Activated CD4-positive, alpha-beta T cell treated with anti-CD3 and anti-CD28 coated beads for 4 hours (primary cell): ENCODE measurements at places on chromosomes 13 and 19.

DNA sequence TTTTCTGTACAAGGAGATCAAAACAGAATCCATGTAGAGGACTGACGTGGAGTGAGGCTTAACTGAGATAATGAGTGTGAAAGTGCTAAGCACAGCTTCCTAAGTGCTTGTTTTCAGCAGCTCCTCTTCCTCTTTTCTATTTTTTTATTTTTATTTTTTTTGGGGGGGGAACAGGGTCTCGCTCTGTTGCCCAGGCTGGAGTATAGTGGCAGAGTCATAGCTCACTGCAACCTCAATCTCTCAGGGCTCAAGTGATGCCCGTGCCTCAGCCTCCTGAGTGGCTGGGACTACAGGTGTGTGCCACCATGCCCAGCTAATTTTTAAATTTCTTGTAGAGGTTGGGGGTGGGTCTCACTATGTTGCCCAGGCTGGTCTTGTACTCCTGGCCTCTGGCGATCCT lies 5.6 kb upstream of the FOSB start:
- DNase-seq: no peak

GRCh38 chr13:111175372-111175771 lies 60.3 kb downstream of the ARHGEF7 start:
- no peak for DNase-seq

DNA sequence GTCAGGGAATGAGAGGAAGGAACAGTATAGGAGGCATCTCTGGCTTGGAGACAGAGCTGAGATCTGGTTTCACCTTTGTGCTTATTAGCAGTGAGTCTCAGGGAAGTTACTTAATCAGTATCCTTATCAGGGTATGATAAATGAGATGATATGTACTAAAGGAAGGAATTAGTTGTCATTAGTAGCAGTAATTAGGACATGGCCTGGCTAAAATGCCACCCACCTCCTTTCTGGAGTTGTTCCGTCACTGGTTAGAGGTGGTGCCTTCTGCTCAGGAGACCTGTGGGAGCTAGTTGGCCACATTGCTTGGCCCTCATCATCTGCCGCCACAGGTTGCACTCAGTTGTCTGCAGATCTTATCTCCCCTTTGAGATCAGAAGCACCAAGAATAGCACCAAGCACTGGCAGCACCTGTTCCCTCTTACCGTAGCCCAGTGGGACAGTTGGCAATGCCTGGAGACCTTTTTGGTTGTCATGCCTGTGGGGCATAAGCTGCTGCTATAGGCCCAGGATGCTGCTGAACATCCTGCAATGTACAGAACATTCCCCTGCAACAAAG lies 4.7 kb downstream of the GPATCH1 start:
- no peak for DNase-seq

DNA sequence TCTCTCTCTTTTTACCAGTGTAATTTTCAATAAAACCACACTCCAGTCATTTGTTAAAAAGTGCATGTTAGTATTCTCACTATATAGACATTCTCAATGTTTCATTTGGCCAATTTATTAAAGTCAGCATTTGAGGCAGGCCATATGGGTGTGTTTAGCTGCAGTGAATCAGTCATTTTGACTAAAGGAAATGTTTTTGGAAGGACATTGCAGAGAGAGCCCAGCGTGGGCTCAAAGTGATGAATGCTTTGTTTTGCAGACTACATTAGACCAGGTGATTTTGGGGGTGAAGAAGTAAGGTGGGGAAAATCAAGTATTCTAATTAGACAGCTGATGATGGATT lies 116.7 kb downstream of the POSTN start:
- no peak for DNase-seq

GRCh38 chr13:79637133-79637763 lies 156.3 kb downstream of the NDFIP2 start:
- DNase-seq: no peak

DNA sequence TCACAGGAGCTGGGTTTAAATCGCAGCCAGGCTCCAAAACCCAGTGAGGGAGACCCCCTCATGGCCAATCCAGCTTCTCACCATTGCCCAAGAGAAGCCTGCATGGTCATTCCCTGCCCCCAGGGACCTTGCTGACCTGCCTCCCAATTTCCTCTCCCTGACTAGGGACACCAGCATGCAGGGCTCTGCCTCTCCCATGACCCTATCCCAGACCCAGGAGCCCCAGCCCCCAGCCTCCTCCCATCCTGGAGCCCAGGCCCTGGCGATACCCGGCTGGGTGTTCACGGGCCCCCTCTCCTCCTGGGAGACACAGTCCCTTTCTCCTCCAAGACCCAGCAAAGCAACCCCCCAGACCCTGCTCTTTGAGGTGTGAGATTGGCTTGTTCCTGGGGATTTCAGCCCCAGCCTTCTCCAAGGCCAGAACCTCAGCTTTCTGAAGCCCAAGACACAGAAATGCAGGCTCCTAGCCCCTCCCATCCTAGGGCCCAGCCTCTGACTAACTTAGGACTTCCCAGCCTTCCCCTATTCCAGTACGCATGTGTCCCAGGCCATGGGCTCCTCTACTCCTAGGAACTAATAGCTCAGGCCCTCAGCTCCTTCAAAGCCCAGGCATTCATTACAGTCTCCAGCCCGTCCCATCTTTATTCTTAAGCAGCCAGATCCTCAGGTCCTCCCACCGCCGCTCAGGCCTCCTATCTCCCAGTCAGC lies 1.1 kb downstream of the GYS1 start:
- no peak for DNase-seq

GRCh38 chr19:38022791-38023670 lies 116.0 kb downstream of the SIPA1L3 start:
- no peak for DNase-seq

- DNase-seq: no peak
Observed at GRCh38 chr13:47426126-47426849, 529.4 kb upstream of the HTR2A start.

GRCh38 chr13:37364956-37365355 lies 233.6 kb downstream of the POSTN start:
- no peak for DNase-seq

GRCh38 chr13:99857738-99858137 lies 113.8 kb downstream of the ZIC5 start:
- DNase-seq: no peak

DNA sequence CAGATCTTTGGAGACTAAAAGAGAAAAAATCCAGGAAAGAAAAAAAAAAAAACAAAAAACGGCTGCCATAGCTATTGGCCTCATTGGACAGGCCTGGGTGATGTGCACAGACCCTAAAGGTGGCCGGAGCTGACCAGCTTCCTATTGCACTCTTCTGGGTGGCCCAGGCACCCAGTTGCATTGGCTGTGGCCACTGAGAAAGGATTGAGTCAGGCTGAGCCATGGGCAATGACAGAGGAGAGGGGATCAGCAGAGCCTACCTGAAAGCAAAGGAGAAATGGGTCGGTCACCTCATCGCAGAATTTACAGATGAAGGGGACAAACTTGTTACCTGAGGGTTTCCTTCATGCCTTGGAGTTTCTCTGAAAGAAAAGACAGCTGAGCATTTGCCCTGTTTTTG lies 17.3 kb downstream of the HMGB1 start:
- no peak for DNase-seq

- no peak for DNase-seq
Observed at GRCh38 chr19:53007606-53008005, 6.1 kb upstream of the ERVV-1 start.

- DNase-seq: no peak
Observed at GRCh38 chr19:28134311-28134710, 1078.6 kb downstream of the UQCRFS1 start.

- DNase-seq: no peak
Observed at GRCh38 chr13:84352946-84353345, 470.7 kb upstream of the SLITRK1 start.

DNA sequence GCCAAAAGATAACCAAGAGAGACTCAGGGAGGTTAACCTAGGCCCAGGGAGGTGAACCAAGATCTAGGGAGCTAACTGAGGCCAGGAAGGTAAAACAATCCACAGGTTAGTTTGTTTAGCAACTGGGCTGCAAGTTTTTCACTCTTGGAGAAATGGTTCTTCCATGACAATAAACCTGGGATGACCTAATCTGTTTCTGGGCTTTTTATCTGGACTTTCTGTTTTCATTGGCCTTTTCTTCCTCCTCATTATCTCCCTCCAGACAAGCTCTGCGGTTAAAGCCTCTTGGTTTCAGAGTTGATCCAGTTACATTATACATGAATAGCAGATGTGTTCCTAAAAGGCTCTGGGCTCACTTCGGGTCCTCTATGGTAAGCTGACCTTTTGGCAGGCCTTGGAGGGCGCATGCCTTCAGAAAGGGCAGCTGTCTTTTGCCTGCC lies 44.2 kb downstream of the PCDH8 start:
- DNase-seq: no peak

DNA sequence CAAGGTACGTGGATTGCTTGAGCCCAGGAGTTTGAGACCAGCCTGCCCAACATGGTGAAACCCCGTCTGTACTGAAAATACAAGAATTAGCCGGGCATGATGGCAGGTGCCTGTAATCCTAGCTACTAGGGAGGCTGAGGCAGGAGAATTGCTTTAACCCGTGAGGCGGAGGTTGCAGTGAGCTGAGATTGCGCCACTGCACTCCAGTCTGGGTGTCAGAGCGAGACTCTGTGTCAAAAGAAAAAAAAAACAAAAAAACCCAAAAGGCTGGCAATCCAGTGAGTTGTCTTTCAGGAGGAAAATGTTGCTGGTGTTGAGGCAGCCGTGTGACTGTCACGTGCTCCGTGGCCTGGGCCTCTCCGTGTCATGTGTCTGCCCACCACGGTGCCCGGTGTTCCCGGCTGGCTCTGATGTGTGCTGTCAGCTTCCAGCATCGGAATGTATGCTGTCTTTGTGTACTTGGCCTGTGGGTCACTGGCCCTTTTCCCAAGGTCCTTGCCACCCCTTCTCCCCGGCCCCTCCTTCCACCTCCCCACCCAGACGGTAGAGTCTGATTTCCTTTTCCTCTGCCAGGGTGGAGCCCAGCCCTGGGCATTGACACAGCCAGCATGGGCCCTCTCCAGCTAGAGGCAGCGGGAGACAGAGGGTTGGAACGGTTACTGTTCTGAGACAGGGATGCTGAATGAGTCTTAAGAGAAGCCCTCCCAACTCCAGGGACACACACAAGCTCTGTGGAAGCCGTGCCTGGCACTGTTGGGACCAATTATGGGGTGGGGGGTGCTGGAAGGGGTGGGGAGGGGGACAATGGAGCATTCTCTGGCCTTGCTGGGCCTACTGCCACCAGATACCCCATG lies 7.2 kb upstream of the TUBB4A start:
- DNase-seq: no peak

- no peak for DNase-seq
Observed at GRCh38 chr19:53882391-53883050, 524 bp downstream of the PRKCG start.

GRCh38 chr13:37886879-37887278 lies 17.3 kb upstream of the TRPC4 start:
- no peak for DNase-seq

DNA sequence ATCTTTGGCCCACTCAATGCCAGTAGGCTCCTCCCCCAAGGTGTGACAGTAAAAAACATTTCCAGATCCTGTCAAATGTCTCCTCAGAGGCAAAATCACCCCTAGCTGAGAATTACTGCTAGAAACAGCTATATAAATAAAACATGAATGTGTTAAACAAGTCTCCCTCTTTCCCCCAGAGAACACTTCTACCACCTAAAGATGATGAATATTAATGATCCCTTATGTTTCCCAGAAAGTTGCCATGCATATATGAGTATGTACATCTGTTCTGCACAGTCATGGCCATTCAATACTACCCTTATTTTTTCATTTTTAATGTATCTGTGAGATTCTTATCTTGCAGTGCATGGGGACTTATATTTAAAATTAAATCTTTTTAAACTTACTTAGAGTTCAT lies 230.0 kb downstream of the SHISA2 start:
- DNase-seq: no peak

DNA sequence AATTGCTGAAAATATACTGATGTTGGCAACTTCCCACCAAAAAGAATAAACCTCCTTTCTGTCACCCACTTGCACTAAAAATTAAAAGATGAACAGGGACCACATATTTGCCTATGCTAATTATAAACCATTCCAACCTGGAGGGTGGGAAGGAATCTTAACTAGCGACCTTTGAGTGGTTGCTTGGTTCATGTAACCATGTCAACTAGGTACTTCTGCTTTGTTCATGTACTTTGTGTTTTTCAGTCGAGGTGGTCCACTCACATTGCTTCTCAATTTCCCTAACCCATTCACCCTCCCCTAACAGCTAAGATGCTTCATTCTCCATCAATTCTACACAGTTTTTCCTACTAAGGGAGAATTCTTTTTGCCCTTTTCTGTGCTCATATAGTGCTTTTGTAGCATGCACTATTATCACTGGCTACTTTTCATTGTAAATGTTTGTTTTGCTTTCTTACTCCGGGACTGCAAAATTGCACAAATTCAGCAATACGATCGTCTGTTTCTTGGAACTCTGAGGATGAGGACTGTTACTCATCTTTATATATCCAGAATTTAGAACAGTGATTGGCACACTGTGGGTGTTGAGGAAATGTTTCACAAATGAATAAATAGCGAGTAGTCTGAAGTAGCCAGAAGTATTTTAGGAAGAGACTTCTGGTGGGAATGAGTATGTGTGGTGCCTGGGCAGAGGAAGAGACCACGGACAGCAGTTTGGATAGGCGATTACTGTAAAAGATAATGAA lies 187.5 kb downstream of the GPC6 start:
- no peak for DNase-seq

- no peak for DNase-seq
Observed at GRCh38 chr13:61408571-61408970, 7.1 kb downstream of the PCDH20 start.

GRCh38 chr13:20016649-20017364 lies 58.3 kb downstream of the ZMYM2 start:
- no peak for DNase-seq

- DNase-seq: no peak
Observed at GRCh38 chr13:52048516-52048915, 24.0 kb downstream of the UTP14C start.
